ENCODE measurements at places on chromosomes 11 and 22.

- DNase-seq: no peak
Measured at GRCh38 chr11:74094393-74094792, 76.4 kb downstream of the C2CD3 start.

DNA sequence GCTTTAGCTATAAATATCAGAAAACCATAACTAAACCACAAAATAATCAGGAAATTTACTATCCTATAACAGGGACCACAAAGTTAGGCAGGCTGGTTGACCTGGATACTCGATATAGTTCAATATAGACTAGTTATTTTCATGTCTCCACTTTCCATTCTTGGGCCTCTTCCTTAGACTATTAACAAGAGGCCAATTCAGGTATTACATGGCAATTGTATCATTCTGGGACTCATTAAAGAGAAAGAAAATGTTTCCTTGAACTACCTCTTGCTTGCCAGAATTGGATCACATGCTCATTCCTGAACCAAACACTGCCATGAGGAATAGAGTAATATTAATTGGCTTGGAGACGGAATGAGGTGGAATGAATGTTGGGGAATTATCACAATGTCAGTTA, 76.0 kb downstream of the EIF3M start:
- DNase-seq: no peak

DNA sequence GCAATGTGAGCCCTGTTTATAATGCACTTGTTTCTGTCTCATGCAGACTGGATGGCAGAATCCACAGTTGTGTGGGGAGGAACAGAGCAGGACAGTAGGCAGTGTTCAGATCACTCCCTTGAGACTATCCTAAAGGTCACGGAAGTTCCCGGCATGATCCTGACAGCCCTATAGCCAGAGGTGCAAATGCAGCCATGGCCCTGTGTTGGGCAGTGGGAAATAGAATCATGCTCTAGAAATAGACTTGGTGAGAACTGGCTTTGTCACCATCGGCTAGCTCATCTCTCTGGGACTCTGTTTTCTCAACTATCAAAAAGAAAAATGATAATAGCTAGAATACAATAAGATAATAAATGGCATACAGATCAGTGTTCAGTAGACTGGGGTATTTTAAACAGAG, 123.2 kb downstream of the FEZ1 start:
- DNase-seq: no peak

GRCh38 chr22:40190501-40190900, 12.8 kb downstream of the TNRC6B start:
- no peak for DNase-seq

DNA sequence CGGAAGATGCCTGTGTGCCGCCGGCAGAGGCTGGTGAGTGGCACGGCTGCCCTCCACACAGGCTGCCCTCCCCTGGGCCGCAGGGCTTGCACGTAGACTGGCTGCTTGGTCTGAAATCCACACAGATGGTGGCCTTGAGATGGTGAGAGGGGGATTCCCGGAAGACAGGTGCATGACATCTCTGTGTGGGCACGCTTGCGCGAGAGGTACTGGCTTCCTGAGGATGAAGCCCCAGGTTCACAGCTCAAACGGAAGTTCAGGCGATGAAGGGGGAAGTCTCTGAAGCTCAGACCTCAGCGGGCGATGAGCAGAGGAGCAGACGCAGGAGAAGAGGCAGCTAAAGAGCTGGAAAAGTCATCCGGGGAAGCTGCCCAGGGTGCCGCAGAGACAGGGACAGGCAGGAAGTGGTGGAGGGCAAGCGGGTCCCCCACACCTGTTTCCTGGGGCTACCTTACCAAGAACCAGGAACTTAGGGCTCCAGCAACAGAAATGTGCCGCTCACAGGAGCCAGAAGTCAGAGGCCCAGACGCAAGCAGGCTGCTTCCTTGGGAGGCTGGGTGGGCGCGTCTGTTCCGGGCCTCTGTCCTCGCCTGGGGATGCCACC, 7.2 kb downstream of the CRELD2 start:
- peak; percentile 77 for DNase-seq

GRCh38 chr11:71358122-71358728, 90.0 kb downstream of the DHCR7 start:
- no peak for DNase-seq

DNA sequence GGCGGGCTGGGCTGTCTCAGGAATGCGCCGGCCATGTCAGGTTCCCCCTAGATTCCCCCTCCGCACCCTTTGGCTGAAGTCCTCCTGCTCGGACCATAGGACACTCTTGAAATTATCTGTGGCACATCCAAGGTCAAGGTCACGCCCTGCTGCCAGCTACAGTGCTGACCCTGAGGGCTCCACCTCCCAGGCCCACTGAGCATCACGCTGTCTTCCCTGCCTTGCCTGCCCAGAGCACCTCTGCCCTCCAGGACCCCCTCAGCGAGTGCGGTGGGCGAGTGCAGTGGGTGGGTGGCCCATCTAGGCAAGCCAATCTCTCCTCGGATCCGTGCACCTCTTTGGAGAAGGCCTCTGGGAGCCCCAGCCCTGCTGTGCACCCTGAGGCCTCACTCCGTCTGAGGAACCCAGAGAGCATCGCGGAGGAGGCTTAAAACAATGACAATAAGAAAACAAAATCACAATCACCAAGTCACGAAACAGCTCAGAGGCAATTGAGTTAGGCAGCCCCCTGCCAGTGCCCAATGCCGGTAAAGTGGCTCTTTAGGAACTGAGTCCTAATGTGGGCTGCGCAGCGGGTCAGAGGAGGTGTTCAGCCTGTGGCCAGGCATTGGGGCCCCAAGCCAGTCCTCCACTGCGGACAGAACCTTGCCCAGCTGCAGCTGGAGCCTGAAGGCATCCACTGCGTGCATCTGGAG, 26.5 kb upstream of the CCDC188 start:
- no peak for DNase-seq

DNA sequence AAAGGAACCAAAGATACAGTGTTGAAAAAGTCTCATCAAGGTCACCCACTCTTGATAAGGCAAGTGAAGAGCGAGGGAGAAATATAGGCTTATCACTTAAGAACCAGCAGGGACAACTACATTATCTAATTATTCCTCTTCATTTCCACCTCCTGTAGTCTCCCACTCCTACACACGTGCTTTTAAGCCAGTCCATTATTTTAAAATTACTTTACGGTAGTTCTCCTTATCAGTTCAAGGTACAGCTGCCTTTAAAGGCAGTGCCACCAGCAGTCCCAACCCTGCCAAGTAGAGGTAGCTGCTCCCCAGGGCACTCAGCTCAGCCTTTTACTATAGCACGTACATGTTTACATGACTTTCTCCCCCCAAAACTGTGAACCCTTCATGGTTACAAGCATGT, 161.5 kb upstream of the BLID start:
- no peak for DNase-seq

DNA sequence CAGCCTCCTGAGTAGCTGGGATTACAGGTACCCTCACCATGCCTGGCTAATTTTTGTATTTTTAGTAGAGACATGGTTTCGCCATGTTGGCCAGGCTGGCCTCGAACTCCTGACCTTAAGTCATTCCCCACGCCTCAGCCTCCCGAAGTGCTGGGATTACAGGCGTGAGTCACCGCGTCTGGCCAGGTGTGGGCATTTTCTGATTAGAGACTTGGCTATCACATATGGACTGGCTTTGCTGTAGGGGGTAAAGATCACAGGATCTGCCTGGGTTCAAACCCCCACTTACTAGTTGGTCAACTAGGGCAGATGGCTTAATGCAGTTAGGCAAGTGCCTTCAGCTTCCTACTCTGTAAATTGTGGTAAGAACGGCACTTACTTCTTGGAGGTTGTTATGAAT, 6.5 kb downstream of the CD248 start:
- no peak for DNase-seq

DNA sequence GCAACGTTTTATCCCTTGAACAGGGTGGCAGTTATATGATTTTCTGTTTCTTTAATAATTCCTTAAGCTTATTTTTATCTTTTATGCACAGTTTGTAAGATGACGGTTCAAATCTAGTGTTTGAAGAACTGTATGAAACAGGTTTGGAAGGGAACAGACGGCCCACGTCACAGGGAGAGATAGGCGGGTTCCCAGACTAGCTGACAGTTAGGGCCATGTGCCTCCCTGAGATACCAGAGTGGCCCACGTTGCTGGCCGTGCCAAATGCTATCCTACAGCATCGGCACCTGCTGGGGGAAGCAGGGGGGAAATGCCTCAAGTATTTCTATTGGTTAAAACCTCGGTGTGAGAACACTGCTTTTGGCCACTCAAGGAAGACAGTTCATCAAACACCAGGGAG, 50.2 kb upstream of the BID start:
- no peak for DNase-seq

GRCh38 chr11:6608726-6609501, 3.1 kb downstream of the TAF10 start:
- no peak for DNase-seq

DNA sequence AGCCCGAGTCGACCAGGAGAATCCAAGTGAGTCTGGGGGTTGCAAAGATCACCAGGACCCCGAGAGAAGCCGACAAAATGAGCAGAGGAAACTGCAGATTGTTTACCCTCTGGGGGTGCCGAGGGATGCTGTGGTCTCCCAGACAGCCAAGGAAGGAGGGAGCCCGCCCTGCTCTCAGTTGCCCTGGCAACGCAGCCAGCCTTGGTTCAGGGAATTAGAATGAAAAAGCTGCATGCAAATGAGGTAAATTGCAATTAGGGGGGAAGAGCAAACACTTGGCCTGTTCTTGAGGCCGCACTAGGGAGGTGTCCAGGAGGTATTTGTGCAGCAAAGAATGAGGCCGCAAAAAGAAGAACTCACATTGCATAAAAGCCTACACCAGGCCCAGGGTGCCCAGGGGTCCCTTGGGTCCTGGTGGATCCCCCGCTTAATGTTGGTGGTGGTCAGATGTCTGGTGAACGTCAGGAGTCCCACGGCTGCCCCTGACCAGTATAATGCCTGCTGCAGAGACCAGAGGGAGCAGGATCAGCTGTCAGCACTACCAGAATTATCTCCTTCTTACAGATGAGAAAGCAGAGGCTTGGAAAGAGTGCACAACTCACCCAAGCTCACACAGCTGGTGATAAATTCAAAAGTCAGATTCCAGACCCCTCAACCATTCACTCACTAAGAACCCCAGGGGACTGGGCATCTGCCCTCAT, 40.3 kb upstream of the ATXN10 start:
- no peak for DNase-seq

DNA sequence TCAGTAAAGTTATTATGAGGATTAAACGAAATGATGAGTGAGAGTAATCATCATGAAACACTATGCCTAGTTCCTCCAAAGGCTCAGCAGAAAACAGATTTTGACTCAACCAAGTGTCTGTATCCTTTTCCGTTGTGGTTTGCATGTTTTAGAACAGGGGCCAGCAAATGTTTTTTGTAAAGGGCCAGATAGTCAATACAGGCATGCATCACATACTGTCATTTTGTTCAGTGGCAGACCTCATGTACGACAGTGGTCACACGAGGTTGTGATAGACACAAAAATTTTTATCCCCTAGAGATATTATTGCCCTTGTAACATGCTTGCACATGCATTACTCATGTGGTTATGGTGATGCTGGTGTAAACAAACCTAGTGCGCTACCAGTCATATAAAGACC, 81.9 kb upstream of the SLC25A18 start:
- DNase-seq: peak; percentile 35

- no peak for DNase-seq
Measured at GRCh38 chr11:20937826-20938225, 268.4 kb downstream of the NELL1 start.

DNA sequence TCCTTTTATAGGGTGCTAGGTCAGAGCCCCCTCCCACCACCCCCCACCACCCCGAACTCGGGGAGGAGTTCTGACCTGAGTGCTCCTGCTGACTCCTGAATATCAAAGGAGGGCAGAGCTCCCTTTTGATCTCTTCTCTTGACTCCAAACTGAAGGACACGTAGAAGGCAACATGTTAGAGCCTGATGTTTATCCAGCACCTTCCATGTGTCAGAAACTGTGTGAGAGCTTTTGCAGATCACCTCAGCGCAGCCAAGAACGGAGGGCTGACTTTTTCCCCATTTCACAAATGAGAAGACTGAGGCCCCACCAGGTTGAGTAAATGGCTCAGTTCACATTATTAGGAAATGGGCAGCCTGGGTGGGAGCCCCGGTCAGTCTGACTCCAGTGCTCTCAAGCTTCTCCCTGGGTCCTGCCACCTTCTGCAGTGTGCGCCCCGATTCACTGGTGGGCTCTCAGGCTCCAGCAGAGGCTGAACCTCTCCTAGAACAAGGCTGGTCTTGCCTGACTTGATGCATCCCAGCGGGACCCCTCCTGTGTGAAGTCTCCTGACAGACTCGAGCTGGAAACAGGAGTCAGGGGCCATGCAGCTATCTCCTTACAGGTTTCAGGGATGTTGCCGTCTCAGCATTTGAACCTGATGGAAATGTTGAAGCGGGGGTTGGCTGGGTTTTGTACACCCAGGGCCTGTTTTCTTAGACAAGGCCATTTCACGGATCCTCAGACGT, 98.5 kb downstream of the TSPAN18 start:
- no peak for DNase-seq

- DNase-seq: peak; percentile 39
Measured at GRCh38 chr22:36144886-36145541, 15.5 kb downstream of the APOL3 start.

DNA sequence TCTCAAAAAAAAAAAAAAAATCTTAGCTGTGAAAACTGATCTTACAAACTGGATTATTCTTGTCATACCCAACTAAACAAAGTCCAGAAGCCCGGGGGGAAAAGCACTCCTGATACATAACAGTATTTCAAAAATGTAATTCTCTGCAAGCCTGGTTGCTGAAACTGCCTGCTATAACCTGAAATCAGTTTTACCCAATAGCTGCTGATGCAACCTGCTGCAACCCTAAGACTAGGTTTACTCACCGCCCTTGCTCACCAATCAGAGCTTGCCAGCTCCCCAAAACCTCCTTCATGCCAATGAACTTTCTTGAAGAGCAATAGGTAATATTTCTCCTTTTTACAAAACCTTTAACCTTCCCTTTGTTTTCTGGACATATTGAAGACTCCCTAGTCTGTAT, 12.4 kb downstream of the FGF19 start:
- peak; percentile 31 for DNase-seq

DNA sequence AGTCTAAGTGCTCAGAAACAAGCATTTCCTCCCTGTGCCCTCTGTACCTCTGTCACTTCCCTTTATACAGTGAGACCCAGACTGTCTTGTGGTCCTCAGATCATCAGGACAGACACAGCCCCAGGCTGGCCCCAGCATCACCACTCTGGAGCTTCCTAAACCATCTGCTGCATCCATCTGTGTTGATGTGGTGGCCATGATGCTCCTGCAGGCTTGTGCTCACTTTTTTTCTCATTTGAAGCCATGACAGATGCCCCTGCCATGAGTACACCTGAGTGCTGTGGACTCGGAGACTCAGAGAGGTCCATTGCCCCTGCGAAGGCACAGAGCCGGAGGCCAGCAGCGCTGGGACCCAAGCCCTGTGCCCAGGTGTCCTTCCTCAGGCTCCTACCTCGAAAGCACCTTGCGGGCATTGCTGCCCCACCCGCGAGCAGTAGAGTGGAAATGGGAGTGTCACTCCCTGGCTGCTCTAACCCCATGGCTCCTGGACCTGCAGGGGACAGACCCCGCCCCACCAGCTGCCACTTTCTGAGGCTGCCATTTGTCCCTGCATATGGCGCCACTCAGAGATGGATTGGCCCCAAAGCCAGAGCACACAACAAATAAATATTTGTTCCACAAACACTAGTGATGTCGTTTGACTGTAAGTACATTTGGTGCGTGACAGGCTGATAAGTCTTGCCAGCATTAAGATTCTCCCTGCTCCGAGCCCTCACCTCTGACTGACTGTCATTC, 593.5 kb downstream of the TBC1D22A start:
- no peak for DNase-seq

GRCh38 chr11:121420398-121420797, 31.7 kb upstream of the SORL1 start:
- peak; percentile 24 for DNase-seq

- DNase-seq: no peak
Measured at GRCh38 chr22:29302681-29303465, 3.6 kb upstream of the GAS2L1 start.

- no peak for DNase-seq
Measured at GRCh38 chr22:49549256-49550140, 278.2 kb downstream of the BRD1 start.
